Naive thymus-derived CD8-positive, alpha-beta T cell (primary cell): ENCODE measurements at places on chromosomes 13 and 19. TPM values are rescaled to one million over a fixed set of nuclear protein-coding genes. Genes with fewer than 3 reads are reported as not detected.

DNA sequence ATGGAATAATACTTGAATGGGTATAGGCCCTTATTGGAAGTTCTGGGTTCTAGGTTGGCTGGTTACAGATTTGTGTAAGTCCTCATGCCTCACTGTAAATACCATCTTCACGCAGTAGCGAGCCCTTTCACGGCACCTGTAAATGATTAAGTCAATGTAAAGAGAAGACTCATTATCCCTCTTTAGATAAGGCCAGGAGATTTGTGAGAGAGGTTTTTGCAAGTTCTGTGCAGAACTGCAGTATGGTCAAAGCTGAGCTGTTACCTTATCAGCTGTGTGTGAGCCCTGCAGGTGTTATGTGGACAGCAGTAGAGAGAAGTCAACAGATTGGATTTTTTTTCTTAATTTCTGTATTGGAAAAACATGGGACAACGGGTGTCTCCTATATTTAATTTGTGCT lies 141.6 kb downstream of the SHISA2 start:
- no peaks in the 10 kb centered on the region for H3K27me3 ChIP-seq
- no peak overlapping the region for H3K27ac ChIP-seq
- H3K4me1 ChIP-seq: no peaks in the 10 kb centered on the region
- DNase-seq: no peak
- H3K36me3 ChIP-seq: no peaks in the 10 kb centered on the region
- H3K4me3 ChIP-seq: no peak overlapping the region

Gene ZNF548
- 91.9 TPM for total RNA-seq

DNA sequence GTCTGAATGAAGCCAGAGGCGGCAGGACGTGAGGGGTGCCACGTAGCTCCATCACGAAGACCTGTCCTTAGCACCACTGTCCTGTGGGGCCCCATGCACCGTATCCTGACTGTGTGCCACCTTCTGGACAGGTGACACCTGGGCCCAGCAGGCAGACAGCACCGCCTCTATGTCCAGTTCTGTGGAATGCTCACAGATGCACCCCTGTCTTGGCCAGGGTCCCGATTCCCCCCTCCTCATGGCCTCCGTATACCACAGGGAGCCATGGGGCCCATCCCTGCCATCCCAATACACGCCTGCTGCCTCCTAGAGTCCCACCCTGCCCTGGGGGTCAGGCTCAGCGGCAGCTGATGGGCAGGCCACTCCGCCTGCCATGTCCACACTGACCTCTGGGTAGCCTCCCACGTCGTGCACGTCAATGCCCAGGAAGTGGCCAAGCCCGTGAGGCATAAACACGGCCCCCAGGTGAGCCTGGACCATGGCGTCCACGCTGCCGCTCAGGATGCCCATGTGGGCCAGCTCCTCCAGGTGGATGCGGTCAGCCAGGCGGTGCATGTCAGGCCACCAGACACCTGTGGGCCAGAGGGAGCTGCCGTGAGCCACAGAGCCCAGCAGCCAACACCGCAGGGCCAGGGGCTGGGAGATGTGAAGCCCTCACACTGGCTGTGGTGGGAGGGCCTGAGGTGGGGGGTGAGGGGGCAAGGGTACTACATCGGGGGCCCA lies 17.6 kb downstream of the CEBPG start:
- no peak for DNase-seq
- H3K36me3 ChIP-seq: no peaks in the 10 kb centered on the region
- peaks cover 2% of the 10 kb centered on the region for H3K4me1 ChIP-seq
- no peak overlapping the region for H3K27ac ChIP-seq

GRCh38 chr13:76160961-76161925 lies 525.1 kb downstream of the LMO7 start:
- no peaks in the 10 kb centered on the region for H3K27me3 ChIP-seq
- no peaks in the 10 kb centered on the region for H3K4me1 ChIP-seq
- H3K27ac ChIP-seq: no peak overlapping the region
- H3K4me3 ChIP-seq: no peak overlapping the region
- no peak for DNase-seq

Gene LYL1
- 7.9 TPM for total RNA-seq

DNA sequence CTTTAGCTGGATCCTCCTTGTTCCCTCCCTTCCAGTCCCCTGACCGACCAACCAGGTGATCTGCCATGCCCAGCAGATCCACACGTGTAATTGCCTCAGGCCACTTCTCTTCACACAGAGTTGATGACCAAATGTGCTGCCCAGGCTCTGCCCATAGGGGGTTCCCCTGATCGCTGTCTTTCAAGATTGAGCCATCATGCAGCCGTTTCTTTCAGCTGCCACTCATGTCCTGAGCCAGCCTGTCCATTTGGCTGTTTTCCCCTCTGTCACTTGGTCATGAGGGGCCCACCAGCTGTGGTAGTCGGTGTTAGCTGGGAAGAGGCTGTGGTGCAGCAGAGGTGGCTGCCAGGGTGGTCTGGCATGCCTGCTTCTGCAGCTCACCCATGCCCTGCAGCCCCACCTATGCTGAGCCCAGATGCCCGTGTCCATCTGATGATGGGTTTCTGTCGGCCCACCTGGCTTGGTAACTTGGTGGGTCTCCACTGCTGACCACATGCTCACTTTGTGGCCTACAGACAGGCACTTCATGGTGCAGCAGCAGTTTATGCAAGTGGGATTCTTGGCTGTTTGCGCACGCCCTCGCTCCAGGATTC lies 35.6 kb upstream of the GPR183 start:
- H3K4me1 ChIP-seq: peaks cover 35% of the 10 kb centered on the region
- H3K4me3 ChIP-seq: no peak overlapping the region
- H3K27me3 ChIP-seq: no peaks in the 10 kb centered on the region
- peaks cover 90% of the 10 kb centered on the region for H3K36me3 ChIP-seq
- no peak for DNase-seq
- peak overlapping the region; percentile 51 for H3K27ac ChIP-seq

Gene KLK2
- not detected for total RNA-seq

- no peak overlapping the region for H3K4me3 ChIP-seq
- H3K36me3 ChIP-seq: no peaks in the 10 kb centered on the region
- H3K27ac ChIP-seq: no peak overlapping the region
- no peaks in the 10 kb centered on the region for H3K4me1 ChIP-seq
- DNase-seq: no peak
Measured at GRCh38 chr19:28614634-28615545, 598.1 kb downstream of the UQCRFS1 start.

GRCh38 chr13:82747291-82747690 lies 1135.0 kb downstream of the SLITRK1 start:
- no peaks in the 10 kb centered on the region for H3K27me3 ChIP-seq
- no peaks in the 10 kb centered on the region for H3K36me3 ChIP-seq
- H3K27ac ChIP-seq: no peak overlapping the region
- no peak overlapping the region for H3K4me3 ChIP-seq
- DNase-seq: no peak

- peaks cover 15% of the 10 kb centered on the region for H3K4me1 ChIP-seq
- peak overlapping the region; percentile 94 for H3K27ac ChIP-seq
- DNase-seq: no peak
- H3K27me3 ChIP-seq: no peaks in the 10 kb centered on the region
- no peaks in the 10 kb centered on the region for H3K36me3 ChIP-seq
Measured at GRCh38 chr19:2457394-2458037, 757 bp upstream of the LMNB2 start.

GRCh38 chr19:29189033-29189360 lies 24.0 kb downstream of the UQCRFS1 start:
- DNase-seq: no peak
- H3K4me1 ChIP-seq: peaks cover 5% of the 10 kb centered on the region
- H3K27me3 ChIP-seq: peaks cover 28% of the 10 kb centered on the region
- no peaks in the 10 kb centered on the region for H3K36me3 ChIP-seq
- H3K4me3 ChIP-seq: no peak overlapping the region
- no peak overlapping the region for H3K27ac ChIP-seq

- no peaks in the 10 kb centered on the region for H3K27me3 ChIP-seq
- peak overlapping the region; percentile 100 for H3K4me3 ChIP-seq
- H3K36me3 ChIP-seq: peaks cover 4% of the 10 kb centered on the region
- peaks cover 56% of the 10 kb centered on the region for H3K4me1 ChIP-seq
- H3K27ac ChIP-seq: peak overlapping the region; percentile 100
Measured at GRCh38 chr13:19634256-19634740, 839 bp downstream of the MPHOSPH8 start.

- no peak overlapping the region for H3K27ac ChIP-seq
- no peak overlapping the region for H3K4me3 ChIP-seq
- no peaks in the 10 kb centered on the region for H3K4me1 ChIP-seq
- no peaks in the 10 kb centered on the region for H3K27me3 ChIP-seq
- peaks cover 61% of the 10 kb centered on the region for H3K36me3 ChIP-seq
- DNase-seq: no peak
Measured at GRCh38 chr13:95207769-95208366, 93.4 kb downstream of the ABCC4 start.

DNA sequence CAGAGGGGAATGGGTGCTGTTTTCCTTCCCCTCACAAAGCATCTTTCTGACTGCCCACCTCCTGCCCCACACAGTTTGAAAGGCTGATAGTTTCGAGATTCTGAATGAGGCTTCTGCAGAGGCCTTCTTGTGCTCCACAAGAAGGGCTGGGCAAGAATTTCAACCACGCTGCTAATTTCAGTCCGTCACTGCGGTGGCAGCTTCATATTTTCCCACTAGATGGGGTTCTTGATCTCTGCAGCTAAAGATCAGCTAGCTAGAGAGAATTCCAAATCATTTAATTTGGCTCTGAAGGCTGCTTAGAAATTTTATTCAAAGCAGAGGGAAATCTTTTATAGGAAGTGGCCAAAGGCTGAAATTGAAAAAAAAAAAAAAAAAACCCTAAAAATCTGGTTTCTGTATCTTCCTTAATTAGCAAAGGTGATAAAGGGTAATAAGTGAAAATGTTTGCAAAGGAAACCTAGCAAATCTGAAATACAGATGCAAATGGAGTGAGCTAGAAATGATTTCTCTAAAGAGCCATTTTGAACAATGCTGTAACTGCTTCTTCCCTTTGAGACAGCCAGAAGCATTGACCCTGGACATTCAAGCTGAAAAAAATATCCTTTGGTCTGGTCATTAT lies 38.0 kb upstream of the C13orf42 start:
- peaks cover 12% of the 10 kb centered on the region for H3K27me3 ChIP-seq
- H3K4me1 ChIP-seq: no peaks in the 10 kb centered on the region
- H3K27ac ChIP-seq: no peak overlapping the region

- H3K27me3 ChIP-seq: no peaks in the 10 kb centered on the region
- H3K4me3 ChIP-seq: peak overlapping the region; percentile 93
Measured at GRCh38 chr19:48992581-48993174, 431 bp downstream of the GYS1 start.

DNA sequence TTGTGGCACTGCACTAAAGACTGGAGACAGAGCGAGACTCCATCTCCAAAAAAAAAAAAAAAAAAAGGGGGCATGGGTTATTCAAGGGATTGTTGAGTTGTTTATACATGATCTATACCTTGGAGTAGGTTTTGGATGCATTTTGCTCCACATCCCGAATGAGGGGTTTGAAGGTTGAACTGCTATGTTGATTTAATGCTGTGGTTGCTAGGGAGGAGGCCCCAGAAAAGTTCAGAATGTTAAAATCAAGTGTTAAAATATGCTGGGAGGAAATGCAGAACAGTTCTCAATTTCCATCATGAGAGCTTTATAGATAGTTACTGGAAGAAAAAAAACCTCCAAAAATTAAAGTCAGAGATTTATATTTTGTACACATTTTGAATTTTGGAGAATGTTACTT lies 116.5 kb downstream of the DNAJC15 start:
- no peak overlapping the region for H3K4me3 ChIP-seq
- no peaks in the 10 kb centered on the region for H3K4me1 ChIP-seq
- no peak for DNase-seq
- peaks cover 5% of the 10 kb centered on the region for H3K27me3 ChIP-seq
- H3K36me3 ChIP-seq: no peaks in the 10 kb centered on the region

GRCh38 chr19:58554494-58555368 lies at the start of gene CHMP2A:
Gene CHMP2A, minus strand, starts transcription at chr19:58555105. Its CDS starts 893 bp downstream, at chr19:58554212.
- DNase-seq: peak; percentile 95
- peak within 1 kb of the TSS; percentile 96 for H3K4me3 ChIP-seq
- peaks cover 20% of the 10 kb centered on the region for H3K36me3 ChIP-seq
- H3K4me1 ChIP-seq: peaks cover 67% of the 10 kb centered on the region
- peak within 1 kb of the TSS; percentile 99 for H3K27ac ChIP-seq

DNA sequence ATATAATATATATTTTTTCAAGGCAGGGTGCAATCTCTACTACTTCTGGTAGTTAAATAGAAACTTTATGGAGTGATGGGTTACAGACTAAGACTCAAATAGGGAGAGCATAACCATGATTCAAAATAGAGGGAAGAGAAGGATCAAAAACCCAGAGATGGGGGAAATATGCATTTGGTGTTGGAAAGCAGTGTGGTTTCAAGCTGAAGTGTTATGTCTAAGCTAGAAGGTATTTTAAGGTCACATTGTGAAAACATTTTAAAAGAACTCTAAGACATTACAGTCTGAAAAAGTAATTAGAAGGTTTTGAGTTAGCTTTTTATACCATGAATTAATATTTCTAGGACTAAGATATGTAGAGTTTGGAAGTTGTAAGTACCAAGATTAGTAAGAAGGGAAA lies 2741.4 kb downstream of the PCDH9 start:
- no peaks in the 10 kb centered on the region for H3K27me3 ChIP-seq
- H3K4me1 ChIP-seq: no peaks in the 10 kb centered on the region
- no peak overlapping the region for H3K27ac ChIP-seq
- H3K36me3 ChIP-seq: no peaks in the 10 kb centered on the region
- no peak overlapping the region for H3K4me3 ChIP-seq

DNA sequence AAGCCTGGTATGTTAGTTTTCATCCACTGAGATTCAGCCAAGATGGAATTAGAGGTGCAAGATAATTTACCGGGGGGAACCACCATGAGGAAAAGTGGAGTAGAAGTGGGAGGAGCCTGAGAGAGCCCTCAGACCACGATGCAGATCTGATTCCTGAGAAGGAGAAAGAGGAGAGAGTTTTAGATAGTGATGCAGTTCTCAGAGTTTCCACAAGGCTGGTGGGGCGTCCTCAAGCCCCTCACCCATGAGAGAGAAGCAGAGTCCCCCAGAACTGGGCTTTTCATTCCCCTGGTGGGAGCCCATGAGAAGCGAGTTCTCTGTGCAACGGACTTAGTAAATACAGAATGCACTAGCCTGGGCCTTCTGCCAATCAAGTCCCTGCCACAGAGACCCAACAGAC lies 18.1 kb downstream of the CEACAM5 start:
- no peak for DNase-seq
- H3K27me3 ChIP-seq: peaks cover 17% of the 10 kb centered on the region
- no peaks in the 10 kb centered on the region for H3K36me3 ChIP-seq
- H3K4me1 ChIP-seq: no peaks in the 10 kb centered on the region
- H3K27ac ChIP-seq: no peak overlapping the region

DNA sequence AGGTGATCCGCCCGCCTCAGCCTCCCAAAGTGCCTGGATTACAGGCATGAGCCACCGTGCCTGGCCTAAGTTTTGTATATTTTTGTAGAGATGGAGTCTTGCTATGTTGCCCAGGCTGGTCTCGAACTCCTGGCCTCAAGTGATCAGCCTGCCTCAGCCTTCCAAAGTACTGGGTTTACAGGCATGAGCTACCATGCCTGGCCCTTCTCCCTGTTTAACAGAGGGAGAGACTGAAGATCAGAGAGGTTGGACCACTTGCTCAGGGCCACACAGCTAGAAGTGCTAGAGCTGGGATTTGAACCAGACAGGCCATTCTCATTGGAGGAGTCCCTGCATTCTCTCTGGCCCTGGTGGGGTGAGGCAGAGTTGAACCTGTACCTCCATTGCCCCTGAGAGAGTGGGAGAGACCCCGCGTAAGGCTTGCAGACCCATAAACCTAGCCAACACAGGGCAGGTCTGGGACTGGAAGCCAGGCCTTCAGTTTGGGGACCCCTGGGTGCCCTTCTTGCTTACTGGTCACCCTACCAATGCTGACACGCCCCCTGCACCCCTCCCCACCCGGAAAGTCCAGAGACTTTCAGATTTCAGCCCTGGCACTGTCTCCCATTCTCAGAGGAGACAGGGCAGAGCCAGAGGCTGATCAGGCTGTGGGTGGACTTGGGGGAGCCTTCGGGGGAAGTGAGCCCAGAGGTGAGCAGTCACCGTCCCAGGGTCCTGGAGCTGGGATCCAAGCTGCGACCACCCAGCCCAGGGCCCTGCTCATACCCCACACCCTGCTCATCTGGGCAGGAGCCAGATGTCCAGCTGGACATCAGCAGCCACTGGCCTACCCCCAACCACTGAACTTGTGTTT lies 13.3 kb downstream of the TTYH1 start:
- no peak for DNase-seq
- peaks cover 24% of the 10 kb centered on the region for H3K4me1 ChIP-seq
- no peak overlapping the region for H3K27ac ChIP-seq

Gene RGS9BP
- 0.36 TPM for total RNA-seq
